Skin of body (tissue), 3 donors: ENCODE measurements at places on chromosomes 16 and 17. TPM values are rescaled to one million over a fixed set of nuclear protein-coding genes. Genes with fewer than 3 reads are reported as not detected.

KRT12 gene
- 0.10 TPM for total RNA-seq

ATP1B2 gene
- 2.9 TPM for total RNA-seq

USP36 gene
- total RNA-seq = 43.3 TPM

ZNF830 gene
- total RNA-seq = 12.7 TPM

BICDL2 gene
- 10.9 TPM for total RNA-seq

CWC25 gene
- 16.8 TPM for total RNA-seq

TPSG1 gene
- total RNA-seq = not detected

USP43 gene
- 0.99 TPM for total RNA-seq

HNF1B gene
- not detected for total RNA-seq

SP6 gene
- 10.2 TPM for total RNA-seq

TMEM220 gene
- total RNA-seq = 2.6 TPM

RDM1 gene
- total RNA-seq = 0.79 TPM

RAB26 gene
- 1.6 TPM for total RNA-seq

RUNDC3A gene
- 7.6 TPM for total RNA-seq

KRT25 gene
- total RNA-seq = 608 TPM

RHOT2 gene
- total RNA-seq = 26.4 TPM

AOC2 gene
- 0.79 TPM for total RNA-seq

CCL14 gene
- total RNA-seq = 3.1 TPM

TBC1D10B gene
- total RNA-seq = 24.7 TPM

CHST6 gene
- total RNA-seq = 0.69 TPM

SLC16A6 gene
- total RNA-seq = 2.5 TPM

FBXO39 gene
- total RNA-seq = 0.30 TPM

CCL4 gene
- total RNA-seq = 7.1 TPM

SLC6A2 gene
- total RNA-seq = 4.1 TPM

P4HB gene
- total RNA-seq = 208 TPM

PRAC2 gene
- total RNA-seq = not detected

TBX4 gene
- 0.69 TPM for total RNA-seq

TBC1D26 gene
- total RNA-seq = 0.49 TPM

CCDC200 gene
- not detected for total RNA-seq

CCL8 gene
- total RNA-seq = 3.1 TPM

SLC6A4 gene
- total RNA-seq = 1.8 TPM

PABPN1L gene
- total RNA-seq = not detected

TBC1D28 gene
- total RNA-seq = not detected

PLLP gene
- 0.69 TPM for total RNA-seq

MYH1 gene
- total RNA-seq = 3.2 TPM
